ENCODE measurements at places on chromosomes 11 and 22.

DNA sequence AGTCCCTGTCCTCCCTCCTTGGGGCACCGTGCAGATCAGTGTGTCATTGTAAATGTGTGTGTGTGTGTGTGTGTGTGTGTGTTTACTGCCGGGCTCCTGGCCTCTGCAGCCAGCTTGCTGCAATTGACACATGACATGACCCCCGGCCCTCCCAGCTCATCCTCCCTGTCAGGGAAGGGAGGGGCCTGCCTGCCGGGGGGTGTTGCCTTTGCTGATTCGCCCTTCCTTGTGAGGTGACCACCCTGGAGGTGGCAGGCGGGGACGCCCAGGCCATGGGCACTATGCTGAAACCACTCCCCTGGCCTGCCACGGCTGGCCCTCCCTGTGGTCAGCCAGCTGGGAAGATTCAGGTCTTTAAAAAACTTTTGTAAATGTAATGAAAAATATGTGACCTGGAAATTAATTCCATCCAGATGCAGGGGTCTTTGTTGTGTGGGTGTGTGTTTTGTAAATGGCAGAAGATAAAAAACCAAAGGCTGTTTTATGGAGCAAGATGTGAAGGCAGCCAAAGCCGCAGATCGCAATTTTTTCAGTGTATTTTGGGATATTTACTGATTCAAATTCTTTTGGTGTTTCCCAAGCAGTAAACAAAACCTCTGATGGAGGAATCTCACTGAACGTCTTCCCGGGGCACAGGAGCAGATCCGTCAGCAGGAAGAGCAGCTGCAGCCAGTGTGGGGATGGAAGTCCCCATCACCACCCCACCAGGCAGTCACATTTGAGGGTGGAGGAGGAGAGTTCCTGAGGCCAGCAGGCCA is 23.2 kb downstream of the SHISAL1 start:
- DNase-seq, result no peak

- no peak for DNase-seq
Measured at GRCh38 chr11:74641905-74642304, 49.5 kb downstream of the POLD3 start.

DNA sequence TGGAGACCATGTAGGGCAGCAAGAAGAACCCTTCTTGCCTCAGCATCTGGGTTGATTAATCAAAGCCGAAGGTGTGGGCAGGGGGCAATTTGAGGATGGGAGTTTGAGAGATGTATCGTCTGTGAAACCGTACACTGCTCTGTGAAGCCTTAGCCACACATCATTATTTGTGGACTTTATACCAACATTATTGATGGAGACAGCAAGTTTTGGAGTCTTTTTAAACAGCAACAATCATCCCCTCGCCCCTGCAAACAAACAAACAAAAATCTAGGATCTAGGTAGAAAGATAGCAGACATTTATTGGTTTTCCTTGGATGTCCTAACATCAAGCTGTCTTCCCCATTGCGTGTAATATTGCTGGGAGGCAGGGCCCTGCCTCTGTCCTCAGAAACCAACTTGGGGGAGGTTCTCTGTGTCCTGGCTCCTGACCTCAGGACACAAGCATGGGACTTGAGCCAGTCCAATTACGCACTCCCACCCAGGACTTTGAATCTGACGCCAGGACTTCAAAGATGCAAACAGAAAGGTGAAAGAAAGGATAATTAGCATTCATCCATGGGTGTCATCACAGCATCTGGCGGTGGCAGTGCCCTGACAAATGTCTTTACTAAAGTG is 61.6 kb upstream of the PLET1 start:
- no peak for DNase-seq

DNA sequence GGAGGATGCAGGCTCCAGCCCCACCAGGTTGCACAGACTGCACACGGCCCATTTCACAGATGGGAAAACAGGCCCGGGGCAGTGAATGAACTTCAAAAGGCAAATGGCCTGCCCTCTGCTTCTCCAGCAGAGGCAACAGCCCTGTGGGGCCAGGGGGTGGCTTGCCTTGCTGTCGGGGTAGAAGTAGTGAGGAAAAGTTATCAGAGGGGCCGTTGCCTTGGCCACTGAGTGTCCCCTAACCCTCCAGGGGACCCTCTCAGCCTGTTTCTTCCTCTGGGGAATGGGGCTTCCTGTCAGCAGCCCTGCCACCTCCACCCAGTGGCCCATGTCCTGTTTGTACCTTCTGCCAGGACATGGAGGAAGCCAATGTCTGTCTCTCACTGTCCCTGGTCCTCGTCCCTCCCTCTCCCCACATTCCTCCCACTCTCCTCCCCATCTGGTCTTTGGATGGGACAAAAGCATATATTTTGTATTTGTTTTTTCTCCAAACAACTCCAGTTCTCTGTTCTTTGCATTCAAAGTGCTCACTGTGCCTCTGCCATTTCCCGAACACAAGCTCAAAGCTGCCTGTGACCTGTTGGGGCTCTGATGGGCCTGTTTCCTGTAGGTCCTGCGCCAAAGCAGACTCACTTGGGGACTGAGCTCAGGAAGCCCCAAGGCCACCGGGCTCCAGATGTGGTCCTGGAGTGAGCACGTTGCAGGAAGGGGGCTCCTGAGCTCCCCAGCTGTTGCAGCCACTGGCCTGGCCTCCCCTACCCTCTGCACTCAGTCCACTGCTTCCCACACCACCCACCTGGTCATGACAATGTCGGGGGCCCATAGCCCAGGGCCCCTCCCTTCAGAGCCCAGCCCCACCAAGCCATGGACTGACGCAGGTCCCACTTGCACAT is 9.5 kb downstream of the MAP4K2 start:
- no peak for DNase-seq

GRCh38 chr22:39364714-39365491 is 15.1 kb downstream of the SYNGR1 start:
- DNase-seq, result no peak

- no peak for DNase-seq
Measured at GRCh38 chr22:19708321-19709011, 5.8 kb upstream of the SEPTIN5 start.

- DNase-seq, result no peak
Measured at GRCh38 chr22:37462983-37463382, 23.2 kb downstream of the MFNG start.

DNA sequence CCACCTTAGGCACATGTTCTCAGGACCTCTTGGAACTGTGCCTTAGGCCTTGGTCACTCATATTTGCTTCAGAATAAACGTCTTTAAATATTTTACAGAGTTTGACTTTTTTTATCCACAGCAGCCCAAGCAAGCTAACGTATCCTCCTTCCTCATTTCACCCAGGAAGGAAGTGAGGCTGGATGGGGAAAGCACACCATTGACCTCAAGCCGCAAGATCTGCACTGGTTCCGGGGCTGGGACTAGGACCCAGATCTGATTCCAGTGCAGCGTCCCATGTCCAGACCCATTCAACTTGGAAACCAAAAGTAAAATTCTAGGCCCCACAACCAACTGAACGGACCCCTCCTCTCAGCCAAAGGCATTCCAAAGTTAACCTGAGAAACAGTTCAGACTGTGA is 2.4 kb upstream of the LGALS12 start:
- DNase-seq, result no peak

DNA sequence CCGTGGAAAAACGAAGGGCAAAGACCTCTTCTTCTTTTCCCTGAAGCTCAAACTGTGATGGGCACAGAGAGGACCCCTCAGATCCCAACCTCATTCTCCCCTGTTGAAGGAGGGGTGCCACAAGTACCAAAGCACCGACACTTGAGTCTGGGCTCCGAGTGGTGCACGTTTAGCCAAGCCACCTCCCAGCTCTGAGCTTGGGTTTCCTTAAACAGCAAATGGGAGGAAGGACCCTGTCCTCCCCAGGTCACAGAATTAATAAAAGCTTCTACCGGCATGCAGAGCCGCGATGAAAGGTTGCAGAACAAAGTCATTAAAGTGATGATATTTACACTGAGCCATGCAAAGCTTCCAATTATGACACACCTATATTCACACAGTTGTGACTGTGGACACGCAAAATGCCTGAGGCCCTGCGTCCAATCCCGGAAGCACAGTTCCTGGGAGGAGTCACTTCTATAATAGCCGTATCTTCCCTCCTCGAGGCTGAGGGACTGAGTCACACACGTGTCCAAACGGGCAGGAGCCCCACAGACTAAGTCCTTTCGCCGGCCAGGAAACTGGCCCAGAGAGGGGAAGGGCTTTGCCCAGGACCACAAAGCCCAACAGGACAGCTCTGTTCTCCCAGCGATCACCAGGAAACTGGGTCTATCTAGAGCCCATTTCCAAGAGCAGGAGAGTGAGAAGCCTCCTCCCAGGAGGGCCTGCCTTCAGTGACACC is 922 bp upstream of the CSNK1E start:
- no peak for DNase-seq

DNA sequence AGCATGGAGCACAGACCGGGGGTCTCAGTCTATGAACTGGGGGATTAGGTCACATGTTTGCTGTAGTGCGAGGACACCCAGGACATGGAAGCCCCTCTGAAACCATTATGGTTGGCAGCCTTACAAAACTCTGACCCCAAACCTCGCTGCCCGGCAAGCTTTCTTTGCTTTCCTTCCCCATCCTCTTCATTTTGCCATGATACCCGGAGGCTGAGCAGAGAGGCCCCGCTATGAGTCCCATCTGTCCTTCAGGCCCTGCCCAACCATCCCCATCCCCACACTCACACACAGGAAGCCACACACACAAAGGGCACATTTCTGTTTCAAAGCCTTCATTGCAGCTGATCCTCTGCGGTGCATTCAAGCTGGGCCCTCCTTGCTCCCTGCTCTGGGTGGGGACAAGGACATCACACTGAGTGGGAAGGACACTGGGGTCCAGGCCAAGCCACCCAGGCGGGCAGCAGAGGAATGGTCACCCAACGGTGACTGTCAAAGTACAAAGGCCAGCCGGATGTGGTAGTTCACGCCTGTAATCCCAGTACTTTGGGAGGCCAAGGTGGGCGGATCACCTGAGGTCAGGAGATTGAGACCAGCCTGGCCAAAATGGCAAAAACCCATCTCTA is 176.5 kb downstream of the CTTN start:
- DNase-seq, result no peak

DNA sequence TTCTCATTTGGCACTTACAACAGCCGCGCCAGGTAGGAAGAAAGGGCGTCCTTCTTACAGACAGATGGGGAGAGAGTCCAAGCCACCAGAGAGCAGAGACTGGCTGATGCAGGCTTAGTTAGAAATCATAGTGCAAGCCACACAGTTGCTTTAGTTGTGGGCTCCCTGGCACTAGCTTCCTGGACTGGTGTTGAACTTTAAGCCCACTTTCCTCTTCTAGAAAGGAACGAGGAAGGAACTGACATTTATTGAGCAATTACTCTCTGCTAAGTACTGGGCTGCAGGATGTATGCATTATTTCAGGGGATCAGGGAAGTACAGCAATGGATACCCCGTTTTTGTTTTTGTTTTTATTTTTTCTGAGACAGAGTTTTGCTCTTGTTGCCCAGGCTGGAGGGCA is 3.0 kb downstream of the BACE1 start:
- DNase-seq, result no peak

- no peak for DNase-seq
Measured at GRCh38 chr22:30436196-30436595, 10.6 kb downstream of the MTFP1 start.

DNA sequence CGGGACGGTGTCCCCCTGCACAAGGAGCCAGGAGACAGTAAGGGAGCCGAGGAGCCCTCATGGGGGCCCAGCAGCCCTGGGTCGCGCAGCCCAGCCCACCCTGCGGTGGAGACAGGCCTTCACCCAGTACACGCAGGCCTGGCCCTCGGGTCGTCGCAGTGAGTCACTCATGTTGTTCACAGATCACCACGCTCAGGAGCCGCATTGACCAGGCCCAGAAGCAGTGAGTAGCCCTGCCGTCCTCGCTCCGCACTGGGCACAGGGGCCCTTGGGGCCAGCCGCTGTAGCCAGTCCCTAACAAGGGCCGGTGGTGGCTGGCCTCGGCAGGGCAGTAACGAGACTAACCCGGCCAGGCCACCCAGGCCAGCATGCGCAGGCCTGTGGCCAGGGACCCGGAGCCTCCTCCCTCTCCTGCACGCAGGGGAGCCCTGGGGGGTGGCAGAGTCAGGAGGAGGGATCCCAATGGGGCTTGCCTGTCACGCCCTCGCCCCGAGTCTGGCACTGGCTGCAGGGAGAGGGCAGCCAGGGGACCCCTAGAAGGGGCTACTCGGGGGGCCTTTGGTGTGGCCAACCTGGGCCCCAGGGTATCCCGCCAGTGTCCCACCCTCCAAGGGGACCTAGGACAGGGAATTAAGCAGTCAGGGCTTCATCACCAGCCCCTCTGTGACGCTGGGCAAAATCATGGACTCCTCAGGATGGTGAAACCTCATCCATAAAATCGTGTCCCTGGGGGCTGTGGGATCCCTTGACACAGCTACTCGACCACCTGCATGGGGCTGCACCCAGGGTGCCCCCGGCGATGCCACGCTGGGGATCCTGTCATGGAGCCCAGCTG is 10.1 kb upstream of the MRPL23 start:
- no peak for DNase-seq

DNA sequence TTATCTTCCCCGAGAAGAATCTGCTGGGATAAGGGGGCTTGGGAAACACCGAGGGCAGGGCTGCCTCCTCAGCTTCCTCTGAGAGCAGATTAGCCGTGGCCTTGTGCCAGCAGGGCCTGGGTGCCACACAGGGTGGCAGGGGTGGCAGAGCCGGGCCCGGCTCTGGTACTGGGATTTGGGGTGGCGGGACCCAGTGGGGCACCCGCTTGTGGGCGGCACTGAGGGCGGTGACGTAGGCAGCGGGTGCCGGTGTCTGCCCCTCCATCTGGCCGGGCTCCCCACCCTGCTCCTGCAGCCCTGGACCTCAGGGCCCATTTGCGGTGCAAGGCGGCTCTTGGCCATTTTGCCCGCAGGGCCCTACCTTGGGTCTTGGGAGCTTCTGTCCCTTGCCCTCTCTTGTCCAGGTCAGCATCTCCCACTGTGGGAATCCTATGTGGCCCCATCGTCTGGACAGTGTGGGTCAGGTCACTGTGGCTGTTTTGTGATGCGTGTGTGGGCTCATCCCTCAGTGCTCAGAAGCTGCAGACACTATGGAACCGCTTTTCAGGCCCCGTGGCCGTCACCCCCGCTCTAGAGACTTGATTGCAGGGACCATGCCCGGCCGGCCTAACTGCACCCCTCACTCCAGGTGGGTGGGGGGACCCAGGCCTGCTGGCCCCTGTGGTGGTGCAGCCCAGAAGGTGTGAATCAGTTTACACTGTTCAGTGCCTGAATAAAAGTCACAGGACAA is 29.7 kb upstream of the KRTAP5-6 start:
- no peak for DNase-seq

GRCh38 chr11:70720281-70720680 is 322.0 kb downstream of the CTTN start:
- DNase-seq, result no peak

DNA sequence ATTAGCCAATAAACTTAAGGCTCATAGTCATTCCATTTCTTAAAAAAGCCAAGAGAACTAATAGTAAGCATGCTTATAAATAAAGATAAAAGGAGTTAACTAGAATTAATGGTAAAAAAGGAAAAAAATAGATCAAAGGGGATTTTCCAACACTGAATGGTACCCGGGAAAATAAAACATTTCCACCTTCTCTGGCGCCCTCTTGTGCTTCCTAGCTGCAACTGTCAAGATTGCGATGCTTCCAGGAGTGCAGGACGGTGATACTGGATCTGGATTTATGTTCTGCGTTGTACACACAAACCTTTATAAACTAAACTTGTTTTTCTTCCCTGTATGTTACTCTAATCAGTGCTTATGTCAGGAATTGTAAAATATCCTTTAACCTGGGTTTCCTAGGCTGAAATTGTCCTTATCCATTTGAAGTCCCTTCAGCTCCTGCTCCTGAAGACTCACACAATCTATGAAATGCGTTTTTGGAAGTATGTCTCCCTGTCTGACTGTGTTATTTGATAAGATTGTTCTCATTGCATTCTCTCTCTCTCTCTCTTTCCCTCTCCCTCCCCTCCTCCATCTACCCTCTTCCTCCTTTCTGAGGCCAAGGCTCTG is 9.6 kb upstream of the HTATIP2 start:
- peak; percentile 22 for DNase-seq

Measured in activated CD4-positive, alpha-beta T cell treated with anti-CD3 and anti-CD28 coated beads for 4 hours (primary cell).